Activated T-helper 2 cell treated with anti-CD3 and anti-CD28 coated beads, Interferon-gamma antibody, Interleukin-2, Interleukin-4, amounts not matched to agents 10 μg/mL and 5 μg/mL and 100 μg/mL, durations not matched to agents 14 hours and 24 hours and 36 hours (primary cell): ENCODE measurements at places on chromosomes 6 and 20. TPM values are rescaled to one million over a fixed set of nuclear protein-coding genes. Genes with fewer than 3 reads are reported as not detected.

GRCh38 chr6:138250053-138250452 is 31.8 kb upstream of the PBOV1 start:
- no peaks in the 10 kb centered on the region for H3K36me3 ChIP-seq
- H3K27me3 ChIP-seq = peaks cover 9% of the 10 kb centered on the region
- no peak overlapping the region for H3K4me3 ChIP-seq
- DNase-seq = no peak
- no peak overlapping the region for H3K27ac ChIP-seq

DNA sequence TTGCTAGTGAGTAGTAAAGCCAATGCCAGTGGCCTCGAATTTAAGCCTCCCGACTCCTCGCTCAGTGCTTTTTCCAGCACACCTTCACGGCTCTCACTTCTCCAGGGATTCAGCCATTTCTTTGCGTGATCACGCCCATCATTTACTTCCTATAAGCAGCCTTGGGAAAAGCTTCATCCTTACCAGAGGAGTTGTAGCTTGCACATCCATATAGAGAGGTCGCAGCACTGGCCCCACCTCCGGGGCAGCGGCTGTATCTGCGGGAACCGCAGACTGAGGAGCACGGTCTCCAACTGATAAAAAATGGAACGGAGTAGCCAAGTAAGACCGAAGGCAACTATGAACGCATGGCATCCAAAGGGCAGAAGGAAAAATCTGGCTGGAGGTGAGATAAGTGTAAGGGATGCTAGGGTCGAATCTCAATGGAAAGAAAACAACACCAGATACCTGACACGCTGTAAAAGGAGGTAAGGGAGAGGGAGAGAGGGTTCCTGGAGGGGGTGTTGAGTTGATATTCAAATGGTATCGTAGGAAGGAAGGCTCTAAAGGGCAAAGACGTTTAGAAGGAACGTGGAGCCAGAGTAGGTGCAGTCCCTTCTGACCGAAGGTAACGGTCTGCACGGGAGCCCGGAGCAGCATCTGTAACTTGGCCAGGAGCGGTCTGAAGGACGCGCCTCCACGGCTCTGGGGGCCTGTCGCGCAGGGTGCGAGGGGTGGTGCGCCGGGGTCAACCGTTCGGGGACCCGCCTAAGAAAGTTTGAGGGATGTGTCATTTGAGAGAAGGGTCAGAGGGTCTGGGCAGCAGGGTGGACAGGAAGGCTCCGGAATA is 640 bp downstream of the NFS1 start:
- H3K27ac ChIP-seq = peak overlapping the region; percentile 89
- H3K4me1 ChIP-seq = peaks cover 26% of the 10 kb centered on the region
- peak overlapping the region; percentile 94 for H3K4me3 ChIP-seq
- H3K27me3 ChIP-seq = no peaks in the 10 kb centered on the region
- no peak for DNase-seq

DNA sequence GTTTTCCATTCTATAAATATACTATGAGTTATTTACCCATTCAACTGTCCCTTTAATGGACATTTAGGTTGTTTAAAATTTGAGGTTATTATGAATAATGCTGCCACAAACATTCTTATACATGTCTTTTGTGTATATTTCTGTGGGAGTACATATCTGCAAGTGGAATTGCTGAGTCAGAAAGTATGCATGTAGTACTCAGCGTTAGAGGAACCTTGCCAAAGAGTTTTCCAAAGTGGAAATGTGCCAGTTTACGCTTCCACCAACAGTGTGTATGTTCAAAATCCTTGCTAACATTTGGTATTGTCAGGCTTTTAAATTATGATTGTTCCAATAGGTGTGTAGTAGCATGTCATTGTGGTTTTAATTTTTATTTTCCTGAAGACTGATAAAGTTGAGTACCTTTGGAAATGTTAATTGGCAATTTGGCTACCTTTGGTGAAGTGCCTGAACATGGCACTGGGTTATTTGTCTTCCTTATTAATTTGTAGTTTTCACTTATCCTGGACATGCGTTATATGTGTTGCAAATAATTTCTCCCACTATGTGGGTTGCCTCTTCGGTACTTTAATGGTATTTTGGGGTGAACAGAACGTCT is 341.2 kb downstream of the CD83 start:
- H3K27ac ChIP-seq = no peak overlapping the region
- no peaks in the 10 kb centered on the region for H3K27me3 ChIP-seq
- H3K4me1 ChIP-seq = peaks cover 53% of the 10 kb centered on the region
- peaks cover 35% of the 10 kb centered on the region for H3K36me3 ChIP-seq
- H3K4me3 ChIP-seq = no peak overlapping the region
- DNase-seq = no peak

DNA sequence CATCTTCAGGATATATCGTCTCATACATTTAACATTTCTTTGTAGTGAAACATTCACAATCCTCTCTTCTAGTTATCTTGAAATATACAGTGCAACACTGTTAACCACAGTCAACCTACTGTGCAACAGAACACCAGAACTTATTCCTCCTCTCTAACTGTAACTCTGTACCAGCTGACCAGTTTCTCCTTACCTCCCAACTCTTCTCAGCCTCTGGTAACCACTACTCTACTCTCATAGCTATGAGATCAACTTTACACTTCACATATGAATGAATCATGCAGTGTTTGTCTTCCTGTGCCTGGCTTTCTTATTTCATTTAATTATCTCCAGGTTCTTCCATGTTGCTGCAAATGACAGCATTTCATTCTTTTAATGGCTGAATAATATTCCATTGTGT is 337.6 kb downstream of the BTBD9 start:
- H3K27ac ChIP-seq = no peak overlapping the region
- no peaks in the 10 kb centered on the region for H3K36me3 ChIP-seq
- H3K27me3 ChIP-seq = no peaks in the 10 kb centered on the region

The GDAP1L1 gene
- not detected in 2 replicates for total RNA-seq

DNA sequence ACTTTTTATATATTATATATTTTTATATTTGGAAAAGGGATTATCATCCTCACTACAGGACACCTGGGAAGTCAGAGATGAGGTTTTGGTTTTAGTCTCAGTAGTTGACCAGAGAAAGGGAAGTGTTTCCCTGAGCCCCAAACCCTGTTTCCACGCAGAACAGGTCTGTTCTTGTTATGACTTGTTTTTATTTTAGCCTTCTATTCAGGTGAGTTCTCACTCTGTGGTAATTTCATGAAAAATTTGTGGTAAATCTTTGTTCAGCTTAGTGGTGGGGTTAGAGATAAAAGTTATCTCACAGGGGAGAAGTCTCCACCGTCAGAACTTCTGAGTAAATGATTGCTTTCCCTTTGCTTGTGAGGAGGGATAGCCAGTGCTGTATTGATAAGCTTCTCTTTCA is 224.9 kb downstream of the FARS2 start:
- H3K36me3 ChIP-seq = peaks cover 2% of the 10 kb centered on the region
- no peaks in the 10 kb centered on the region for H3K27me3 ChIP-seq
- H3K27ac ChIP-seq = no peak overlapping the region
- no peak for DNase-seq

- H3K27me3 ChIP-seq = no peaks in the 10 kb centered on the region
- no peak overlapping the region for H3K4me3 ChIP-seq
- H3K4me1 ChIP-seq = no peaks in the 10 kb centered on the region
- H3K27ac ChIP-seq = no peak overlapping the region
Measured at GRCh38 chr6:117397536-117398227, 28.1 kb downstream of the ROS1 start.

The F13A1 gene
- total RNA-seq = not detected in 2 replicates

The GTSF1L gene
- 0.48 TPM in 1 of 2 replicates, not detected in the other for total RNA-seq

DNA sequence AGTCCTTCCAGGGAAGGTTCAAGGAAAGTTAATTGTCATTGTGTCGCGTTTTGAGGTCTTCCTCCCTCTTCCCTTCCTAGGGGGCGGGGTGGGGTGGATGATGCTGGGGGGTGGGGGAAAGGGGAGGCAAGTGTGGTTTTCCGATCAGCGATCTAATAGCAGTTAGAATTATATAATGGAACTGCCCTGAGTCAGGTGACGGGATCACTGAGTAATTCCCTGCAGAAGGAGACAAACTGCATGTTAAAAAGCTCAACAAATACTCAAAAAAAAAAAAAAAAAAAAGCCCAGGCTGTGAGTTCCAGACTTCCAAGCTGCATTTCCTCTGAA is 240.4 kb downstream of the PHACTR1 start:
- H3K36me3 ChIP-seq = no peaks in the 10 kb centered on the region
- H3K27ac ChIP-seq = no peak overlapping the region
- DNase-seq = no peak
- H3K27me3 ChIP-seq = peaks cover 46% of the 10 kb centered on the region
- H3K4me3 ChIP-seq = peak overlapping the region; percentile 77

GRCh38 chr6:68976260-68976659 is 341.2 kb downstream of the ADGRB3 start:
- H3K27me3 ChIP-seq = no peaks in the 10 kb centered on the region
- no peaks in the 10 kb centered on the region for H3K36me3 ChIP-seq
- no peak for DNase-seq
- H3K4me3 ChIP-seq = no peak overlapping the region
- H3K27ac ChIP-seq = no peak overlapping the region
- no peaks in the 10 kb centered on the region for H3K4me1 ChIP-seq

GRCh38 chr6:108581237-108581931 is 20.7 kb downstream of the FOXO3 start:
- peaks cover 4% of the 10 kb centered on the region for H3K36me3 ChIP-seq
- peaks cover 21% of the 10 kb centered on the region for H3K4me1 ChIP-seq
- no peak overlapping the region for H3K27ac ChIP-seq
- no peak for DNase-seq
- peaks cover 3% of the 10 kb centered on the region for H3K27me3 ChIP-seq

DNA sequence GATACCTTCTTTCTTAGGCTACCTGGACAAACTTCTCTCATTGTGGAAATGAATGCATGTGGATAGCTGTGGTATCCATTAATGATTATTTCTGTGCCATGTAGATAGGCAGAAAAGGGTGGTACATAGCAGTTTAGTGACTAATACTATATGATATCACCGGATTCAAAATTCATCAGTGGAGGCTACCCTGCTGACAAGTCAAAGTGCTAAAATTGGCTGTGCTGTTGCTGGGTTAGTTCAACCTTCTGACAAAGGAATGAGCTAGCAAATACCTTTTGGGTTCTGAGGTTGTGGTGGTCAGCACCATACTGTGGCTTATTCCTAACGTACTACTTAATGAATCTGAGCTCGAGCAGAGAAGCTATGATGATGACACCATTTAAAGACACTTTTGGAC is 109.1 kb downstream of the TFAP2B start:
- no peak overlapping the region for H3K27ac ChIP-seq
- no peaks in the 10 kb centered on the region for H3K4me1 ChIP-seq
- no peaks in the 10 kb centered on the region for H3K36me3 ChIP-seq
- no peaks in the 10 kb centered on the region for H3K27me3 ChIP-seq

GRCh38 chr6:37623666-37624065 is 74.0 kb downstream of the MDGA1 start:
- peaks cover 16% of the 10 kb centered on the region for H3K27me3 ChIP-seq
- no peak overlapping the region for H3K4me3 ChIP-seq
- no peaks in the 10 kb centered on the region for H3K36me3 ChIP-seq
- no peak overlapping the region for H3K27ac ChIP-seq

DNA sequence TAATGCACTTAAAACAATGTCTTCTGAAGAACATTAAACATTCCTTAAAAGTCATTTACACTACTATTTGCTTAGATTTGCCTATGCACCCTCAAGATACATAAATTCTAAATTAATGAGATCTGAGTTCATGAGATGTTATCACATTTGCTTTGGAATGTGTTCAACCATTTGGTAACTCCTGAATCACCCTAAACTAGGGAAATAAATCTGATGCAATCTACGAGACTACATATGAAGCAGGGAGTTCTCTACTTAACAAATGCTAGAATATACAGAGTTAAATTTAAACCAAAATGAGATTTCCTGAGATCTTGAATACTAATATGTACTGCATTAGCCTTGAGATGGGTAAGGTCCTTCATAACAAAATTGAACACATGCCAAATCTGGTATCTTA is 170.1 kb downstream of the CLIC5 start:
- H3K36me3 ChIP-seq = no peaks in the 10 kb centered on the region
- H3K4me1 ChIP-seq = peaks cover 1% of the 10 kb centered on the region
- no peak overlapping the region for H3K27ac ChIP-seq

DNA sequence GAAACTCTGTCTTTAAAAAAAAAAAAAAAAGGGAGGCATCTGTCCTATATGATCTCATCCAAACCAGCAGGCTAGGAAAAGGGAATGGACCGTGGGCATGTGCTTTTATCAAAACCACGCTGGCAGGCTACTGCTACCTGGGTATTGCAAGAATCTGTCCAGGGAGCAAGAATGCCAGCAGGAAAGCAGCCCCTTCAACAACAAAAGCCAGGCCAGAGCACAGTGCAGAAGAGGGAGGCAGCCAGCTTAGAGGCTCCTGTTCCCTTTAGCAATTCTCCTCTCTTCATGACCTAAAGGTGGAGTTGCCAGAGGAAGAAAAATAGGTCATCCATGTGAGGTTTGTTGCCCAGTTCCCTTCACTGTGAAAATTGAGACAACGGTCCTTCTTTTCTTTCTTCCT is 18.2 kb downstream of the TBC1D20 start:
- no peak for DNase-seq
- H3K4me1 ChIP-seq = peaks cover 16% of the 10 kb centered on the region
- no peaks in the 10 kb centered on the region for H3K27me3 ChIP-seq
- H3K4me3 ChIP-seq = no peak overlapping the region
- H3K27ac ChIP-seq = no peak overlapping the region

The POM121L2 gene
- not detected in 2 replicates for total RNA-seq

The ANKRD66 gene
- total RNA-seq = not detected in 2 replicates

The MEI4 gene
- total RNA-seq = not detected in 2 replicates

DNA sequence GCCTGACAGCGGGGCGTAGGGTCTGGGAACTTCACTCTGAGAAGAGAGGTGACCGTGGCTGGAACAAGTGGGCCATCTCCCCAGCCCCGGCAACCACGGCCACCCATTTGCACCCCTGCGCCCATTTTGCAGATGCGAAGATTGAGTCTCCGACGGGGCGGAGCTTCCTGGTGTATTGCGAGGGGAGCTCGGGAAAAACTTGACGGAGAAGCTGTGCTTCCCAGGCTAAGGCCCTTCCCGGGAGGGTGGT is 653 bp downstream of the ZNF335 start:
- H3K4me3 ChIP-seq = peak overlapping the region; percentile 85
- DNase-seq = no peak
- H3K27me3 ChIP-seq = peaks cover 5% of the 10 kb centered on the region

GRCh38 chr6:138250513-138251247 is 32.4 kb upstream of the PBOV1 start:
- H3K36me3 ChIP-seq = no peaks in the 10 kb centered on the region
- no peak overlapping the region for H3K4me3 ChIP-seq
- DNase-seq = no peak

DNA sequence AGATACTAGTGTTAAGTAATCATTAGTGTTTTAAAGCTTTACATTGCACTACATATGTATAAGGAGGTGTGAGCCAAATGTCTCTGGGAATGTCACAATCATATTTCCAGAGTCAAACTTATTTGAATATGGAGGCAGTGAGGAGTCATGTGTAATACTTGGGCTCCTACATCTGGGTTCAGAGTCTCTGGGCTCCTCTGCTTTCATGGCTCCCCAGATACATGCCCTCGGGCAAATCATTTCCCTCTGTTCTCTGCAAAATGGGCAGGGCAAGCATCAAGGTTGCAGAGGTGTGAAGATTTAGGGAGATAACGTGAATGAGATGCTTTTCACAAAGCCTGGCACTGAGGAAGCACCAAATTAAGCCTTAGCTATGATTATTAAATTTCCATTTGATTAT is 138.3 kb upstream of the SGK1 start:
- peaks cover 2% of the 10 kb centered on the region for H3K27me3 ChIP-seq
- no peak for DNase-seq
- peaks cover 6% of the 10 kb centered on the region for H3K4me1 ChIP-seq
- no peak overlapping the region for H3K4me3 ChIP-seq
- H3K36me3 ChIP-seq = no peaks in the 10 kb centered on the region
